ENCODE measurements at places on chromosomes 2 and 18. TPM values are rescaled to one million over a fixed set of nuclear protein-coding genes. Genes with fewer than 3 reads are reported as not detected.

DNA sequence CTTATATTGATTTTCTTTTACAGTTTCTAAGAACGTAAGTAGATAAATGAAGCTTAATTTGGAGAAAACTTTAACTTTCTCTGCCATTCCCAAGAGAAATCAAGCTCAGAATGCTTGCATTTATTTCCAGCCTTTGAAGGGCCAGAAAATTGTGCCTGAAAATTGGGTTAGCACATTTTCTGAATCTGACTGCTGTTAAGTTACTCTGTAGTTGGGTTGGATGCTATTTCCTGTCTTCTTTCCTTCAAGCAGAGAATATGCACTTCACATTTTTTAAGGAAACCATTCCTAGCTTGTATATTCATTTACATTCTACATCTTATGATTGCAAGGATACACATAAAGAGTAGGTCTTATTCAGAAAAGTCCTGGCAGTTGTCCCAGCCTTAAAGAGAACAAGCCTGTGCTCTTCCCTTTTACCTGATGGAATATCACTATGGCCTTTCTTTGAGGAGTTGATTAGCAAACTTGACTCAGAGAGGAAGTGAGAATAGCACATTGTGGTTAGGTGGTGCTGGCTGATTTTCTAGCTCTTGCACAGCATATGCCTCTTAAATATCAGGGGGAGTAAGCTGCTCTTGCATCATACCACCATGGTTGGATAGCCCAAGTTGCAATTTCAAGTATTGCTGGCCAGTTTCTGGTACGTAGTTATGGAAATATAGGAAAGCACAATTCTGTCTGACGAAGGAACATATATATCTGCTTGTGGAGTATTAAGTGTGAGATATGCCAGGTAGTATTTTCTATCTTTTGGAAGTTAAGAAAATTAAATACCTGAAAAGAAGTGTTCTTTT lies 133.7 kb downstream of the COMMD1 start:
- no peak overlapping the region for H3K27ac ChIP-seq
- no peaks in the 10 kb centered on the region for H3K27me3 ChIP-seq
- H3K36me3 ChIP-seq = no peaks in the 10 kb centered on the region
- H3K4me1 ChIP-seq = no peaks in the 10 kb centered on the region

- no peak overlapping the region for H3K4me3 ChIP-seq
- H3K4me1 ChIP-seq = 0 out of 2 replicates have a peak, but pooled peaks cover 4% of the 10 kb centered on the region
- 0 out of 2 replicates have a peak overlapping the region, but pooled peaks have one; percentile 25 for H3K27ac ChIP-seq
- H3K36me3 ChIP-seq = no peaks in the 10 kb centered on the region
Observed at GRCh38 chr2:231228974-231229529, 30.6 kb downstream of the ARMC9 start.

DNA sequence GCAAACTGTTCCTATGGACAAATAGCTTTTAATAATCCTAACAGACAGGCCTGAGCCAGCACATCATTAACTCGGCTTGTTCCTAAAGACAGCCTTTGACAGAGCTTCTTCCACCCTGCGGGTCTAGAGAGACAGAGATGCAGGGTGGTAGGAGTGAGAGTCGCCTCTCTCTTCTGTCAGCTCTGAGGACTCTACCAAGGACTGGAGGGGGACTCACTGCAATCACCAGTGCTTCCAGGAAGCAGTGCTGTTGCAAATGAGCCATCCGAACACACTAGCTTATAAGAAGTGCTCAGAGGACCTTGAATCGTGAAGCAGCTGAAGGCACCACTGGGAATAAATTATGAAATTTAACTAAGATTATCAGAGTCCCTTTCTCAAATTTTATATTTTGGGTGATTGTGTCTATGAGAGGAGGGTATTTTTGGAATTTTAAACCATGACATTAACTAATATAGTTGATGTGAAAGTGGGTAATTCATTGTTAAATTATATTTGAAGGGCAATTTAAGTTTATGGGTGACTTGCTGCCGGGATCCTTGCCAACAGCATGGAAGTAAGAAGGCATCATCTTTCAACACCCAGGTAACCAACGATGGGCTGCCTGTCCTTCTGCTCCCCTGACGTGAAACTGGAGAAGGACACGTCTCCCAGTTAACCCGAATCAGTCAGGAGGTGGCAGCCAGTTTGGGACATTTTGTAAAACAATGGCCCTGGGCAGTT lies 43.6 kb upstream of the PXDN start:
- peaks cover 10% of the 10 kb centered on the region for H3K4me1 ChIP-seq
- no peak overlapping the region for H3K27ac ChIP-seq
- DNase-seq = no peak
- no peaks in the 10 kb centered on the region for H3K27me3 ChIP-seq

DNA sequence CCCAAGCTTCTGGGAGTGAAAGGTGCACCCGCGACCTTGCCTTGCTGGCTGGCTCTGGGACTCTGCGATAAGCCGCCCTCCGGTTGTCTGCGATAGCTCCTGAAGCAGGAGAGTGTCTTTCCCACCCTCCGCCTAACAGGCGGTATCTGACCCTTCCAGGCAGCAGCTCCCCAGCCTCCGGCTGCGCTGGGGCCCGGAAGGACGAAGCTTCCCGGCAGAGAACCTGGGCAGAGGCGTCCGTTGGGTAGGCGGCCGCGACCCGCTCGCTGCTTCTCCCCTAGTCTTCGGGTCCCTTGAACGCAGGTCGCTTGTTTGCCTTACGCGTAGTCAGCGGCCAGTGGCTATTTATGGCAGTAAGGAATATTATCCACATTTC lies 446 bp upstream of the RHBDD1 start:
- peak; percentile 32 for DNase-seq
- no peaks in the 10 kb centered on the region for H3K27me3 ChIP-seq
- peak overlapping the region; percentile 94 for H3K27ac ChIP-seq
- peaks cover 20% of the 10 kb centered on the region for H3K4me1 ChIP-seq
- H3K36me3 ChIP-seq = no peaks in the 10 kb centered on the region
- peak overlapping the region; percentile 80 for H3K4me3 ChIP-seq

GRCh38 chr2:116580209-116580608 lies 1234.3 kb upstream of the DDX18 start:
- no peaks in the 10 kb centered on the region for H3K4me1 ChIP-seq
- H3K27ac ChIP-seq = no peak overlapping the region
- no peak overlapping the region for H3K4me3 ChIP-seq
- no peaks in the 10 kb centered on the region for H3K36me3 ChIP-seq
- H3K27me3 ChIP-seq = no peaks in the 10 kb centered on the region

DNA sequence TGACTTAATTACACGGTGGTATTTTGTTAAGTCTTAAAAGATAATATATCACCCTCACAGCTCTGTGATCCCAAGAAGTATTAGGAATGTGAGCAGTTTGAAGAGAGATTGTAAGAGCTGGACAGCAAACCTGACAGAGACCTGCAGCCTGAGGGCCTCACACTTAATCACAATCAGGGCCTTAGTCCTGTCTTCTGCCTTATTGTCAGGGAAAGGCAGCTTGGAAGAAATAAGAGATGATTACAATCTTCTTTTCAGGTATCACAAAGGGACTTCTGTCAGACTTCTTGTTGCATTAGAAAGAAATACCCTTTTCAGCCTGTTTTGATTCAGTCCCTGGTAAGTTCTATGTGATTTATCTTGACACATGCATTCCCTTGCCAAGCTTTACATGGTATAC lies 1433.8 kb upstream of the SLC39A10 start:
- no peaks in the 10 kb centered on the region for H3K27me3 ChIP-seq
- H3K4me1 ChIP-seq = no peaks in the 10 kb centered on the region
- H3K36me3 ChIP-seq = no peaks in the 10 kb centered on the region
- H3K27ac ChIP-seq = no peak overlapping the region
- DNase-seq = no peak

DNA sequence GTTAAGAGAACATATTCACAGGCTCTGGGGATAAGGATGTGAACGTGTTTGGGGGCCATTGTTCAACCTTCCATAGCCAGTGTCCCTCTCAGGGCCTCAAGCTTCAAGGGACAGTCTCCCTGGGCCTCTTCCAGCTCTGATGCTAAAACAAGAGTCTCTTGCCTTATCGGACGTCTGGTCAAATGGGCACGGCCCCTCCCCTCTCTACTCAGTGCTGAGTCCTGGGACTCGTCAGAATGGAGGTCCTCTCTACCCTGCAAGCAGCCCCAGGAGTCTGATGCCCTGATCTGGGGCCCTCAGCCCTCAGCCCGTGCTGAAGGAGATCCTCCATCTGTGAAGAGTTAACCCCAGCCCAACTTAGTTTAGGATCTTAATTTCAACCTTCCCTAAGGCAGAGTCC lies 198.2 kb downstream of the ZFP36L2 start:
- peaks cover 3% of the 10 kb centered on the region for H3K4me1 ChIP-seq
- H3K27me3 ChIP-seq = no peaks in the 10 kb centered on the region
- H3K4me3 ChIP-seq = no peak overlapping the region
- no peak for DNase-seq
- H3K27ac ChIP-seq = no peak overlapping the region

GRCh38 chr2:143333168-143333791 lies 204.1 kb downstream of the ARHGAP15 start:
- DNase-seq = no peak
- no peak overlapping the region for H3K27ac ChIP-seq
- no peaks in the 10 kb centered on the region for H3K36me3 ChIP-seq
- H3K4me1 ChIP-seq = no peaks in the 10 kb centered on the region

GRCh38 chr18:2805970-2806943 lies 40.5 kb upstream of the EMILIN2 start:
- no peak for DNase-seq
- no peaks in the 10 kb centered on the region for H3K27me3 ChIP-seq
- no peak overlapping the region for H3K4me3 ChIP-seq
- H3K4me1 ChIP-seq = no peaks in the 10 kb centered on the region

DNA sequence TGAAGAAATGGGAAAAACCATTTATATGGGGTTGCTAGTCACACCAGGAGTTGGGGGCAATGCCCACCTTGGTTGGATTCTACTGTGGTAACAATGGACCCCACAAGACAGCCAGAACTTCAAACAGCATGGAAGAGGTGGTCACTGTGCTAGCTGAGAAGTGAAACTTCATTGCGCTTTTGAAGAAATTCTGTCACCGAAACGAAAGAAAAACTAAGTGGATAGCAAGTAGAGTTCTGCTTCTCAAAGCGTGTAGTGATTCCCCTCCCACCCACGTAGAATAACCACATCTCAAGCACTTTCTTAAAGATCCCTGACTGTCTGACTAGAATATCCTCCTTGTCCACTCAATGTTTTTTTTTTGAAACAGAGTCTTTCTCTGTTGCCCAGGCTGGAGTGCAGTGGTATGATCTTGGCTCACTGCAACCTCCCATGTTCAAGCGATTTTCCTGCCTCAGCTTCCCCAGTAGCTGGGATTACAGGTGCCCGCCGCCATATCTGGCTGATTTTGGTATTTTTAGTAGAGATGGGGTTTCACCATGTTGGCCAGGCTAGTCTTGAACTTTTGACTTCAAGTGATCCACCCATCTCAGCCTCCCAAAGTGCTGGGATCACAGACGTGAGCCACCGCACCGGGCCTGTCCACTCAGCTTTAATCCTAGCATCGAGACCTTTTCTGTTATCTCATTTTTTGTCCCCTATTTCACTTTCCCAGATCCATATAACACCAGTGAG lies 30.1 kb upstream of the CCL20 start:
- H3K27ac ChIP-seq = no peak overlapping the region
- no peaks in the 10 kb centered on the region for H3K4me1 ChIP-seq
- no peaks in the 10 kb centered on the region for H3K27me3 ChIP-seq
- DNase-seq = no peak
- no peaks in the 10 kb centered on the region for H3K36me3 ChIP-seq

- peaks cover 2% of the 10 kb centered on the region for H3K27me3 ChIP-seq
- no peak overlapping the region for H3K4me3 ChIP-seq
- no peaks in the 10 kb centered on the region for H3K36me3 ChIP-seq
- DNase-seq = no peak
- no peak overlapping the region for H3K27ac ChIP-seq
- H3K4me1 ChIP-seq = no peaks in the 10 kb centered on the region
Observed at GRCh38 chr2:217900010-217900779, 102.6 kb downstream of the TNS1 start.

GRCh38 chr18:29034113-29034856 lies 857.4 kb upstream of the CDH2 start:
- DNase-seq = no peak
- no peaks in the 10 kb centered on the region for H3K36me3 ChIP-seq
- H3K4me1 ChIP-seq = no peaks in the 10 kb centered on the region
- H3K27ac ChIP-seq = no peak overlapping the region

GRCh38 chr2:189466656-189467055 lies 25.4 kb downstream of the WDR75 start:
- no peak for DNase-seq
- peaks cover 91% of the 10 kb centered on the region for H3K36me3 ChIP-seq
- no peak overlapping the region for H3K27ac ChIP-seq
- no peaks in the 10 kb centered on the region for H3K27me3 ChIP-seq
- H3K4me3 ChIP-seq = no peak overlapping the region
- H3K4me1 ChIP-seq = no peaks in the 10 kb centered on the region

- no peaks in the 10 kb centered on the region for H3K4me1 ChIP-seq
- H3K27ac ChIP-seq = no peak overlapping the region
- H3K4me3 ChIP-seq = no peak overlapping the region
- no peak for DNase-seq
- H3K36me3 ChIP-seq = no peaks in the 10 kb centered on the region
- H3K27me3 ChIP-seq = no peaks in the 10 kb centered on the region
Observed at GRCh38 chr18:34909637-34910364, 131.4 kb upstream of the MAPRE2 start.

- H3K4me1 ChIP-seq = peaks cover 8% of the 10 kb centered on the region
- H3K36me3 ChIP-seq = no peaks in the 10 kb centered on the region
- peaks cover 46% of the 10 kb centered on the region for H3K27me3 ChIP-seq
- H3K4me3 ChIP-seq = peak overlapping the region; percentile 54
- no peak overlapping the region for H3K27ac ChIP-seq
- DNase-seq = no peak
Observed at GRCh38 chr2:171523088-171524017, 1.1 kb downstream of the CYBRD1 start.

TTN gene
- 0.13 TPM for total RNA-seq

ARL4C gene
- 151 TPM for total RNA-seq

C2orf92 gene
- total RNA-seq = 6.0 TPM
